Endothelial cell of umbilical vein (primary cell): ENCODE measurements at places on chromosomes 1 and 21. TPM values are rescaled to one million over a fixed set of nuclear protein-coding genes. Genes with fewer than 3 reads are reported as not detected.

DNA sequence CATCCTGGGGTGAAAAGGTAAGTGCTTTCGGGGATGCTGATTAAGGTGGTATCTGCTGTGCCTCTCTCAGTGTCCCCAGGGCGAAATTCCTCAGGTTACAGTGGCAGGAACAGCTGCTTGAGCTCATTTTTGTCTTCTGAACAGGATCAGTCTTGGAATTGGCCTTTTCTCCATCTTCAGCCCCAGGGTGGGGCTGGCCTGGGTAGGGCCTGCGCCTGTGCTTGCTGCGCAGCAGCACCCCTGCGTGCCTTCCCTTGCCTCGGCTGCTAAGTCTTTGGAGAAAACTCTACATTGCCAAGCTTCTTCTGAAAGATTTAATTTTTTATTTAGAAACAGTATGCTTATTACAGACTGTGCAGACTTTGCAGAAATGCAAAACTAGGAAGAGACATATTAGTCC is 41.7 kb downstream of the ADARB1 start:
- no peaks in the 10 kb centered on the region for H3K27me3 ChIP-seq
- no peak for DNase-seq
- no peak overlapping the region for H3K27ac ChIP-seq
- peaks cover 17% of the 10 kb centered on the region for H3K4me1 ChIP-seq
- no peak overlapping the region for H3K4me3 ChIP-seq

The AADACL3 gene
- total RNA-seq = not detected in 2 replicates

GRCh38 chr21:44967082-44968047 is 27.5 kb downstream of the SLX9 start:
- H3K27me3 ChIP-seq = no peaks in the 10 kb centered on the region
- no peak overlapping the region for H3K4me3 ChIP-seq
- peaks cover 26% of the 10 kb centered on the region for H3K4me1 ChIP-seq
- no peak for DNase-seq
- no peak overlapping the region for H3K27ac ChIP-seq
- H3K36me3 ChIP-seq = peaks cover 2% of the 10 kb centered on the region

DNA sequence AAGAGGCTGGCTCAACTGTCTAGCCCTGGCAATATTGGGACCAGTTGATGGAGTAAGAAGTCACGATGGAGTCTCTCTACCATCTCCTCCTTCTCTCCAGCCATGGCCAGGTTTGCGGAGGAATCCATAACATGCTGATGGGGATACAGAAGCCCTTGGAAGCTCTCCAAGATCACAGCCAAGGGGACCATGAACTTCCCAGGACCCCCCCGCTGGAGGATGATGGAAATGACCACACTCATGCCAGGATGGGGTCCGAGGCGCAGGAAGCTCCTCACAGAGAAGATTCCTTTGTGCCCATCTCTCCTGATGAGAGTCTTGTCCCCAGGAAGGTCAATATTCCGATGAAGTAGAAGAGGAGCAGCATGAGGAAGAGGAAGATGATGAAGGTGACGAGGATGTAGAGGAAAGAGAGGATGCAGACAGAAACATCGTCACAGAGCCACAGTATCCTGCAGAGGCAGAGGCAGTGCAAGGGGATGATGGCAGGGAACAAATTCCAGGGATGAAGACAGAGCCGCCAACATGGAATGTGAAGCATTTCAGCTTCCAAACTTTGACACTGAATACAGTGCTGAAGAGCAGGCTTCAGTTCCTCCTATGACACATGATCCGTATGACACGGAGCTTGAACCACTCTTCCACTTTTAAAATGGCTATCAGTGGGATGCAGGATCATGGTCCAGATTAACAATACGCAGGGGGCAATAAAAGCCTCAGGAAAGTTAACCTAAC is 57.9 kb upstream of the EDN2 start:
- DNase-seq = no peak
- peaks cover 5% of the 10 kb centered on the region for H3K4me1 ChIP-seq
- no peaks in the 10 kb centered on the region for H3K27me3 ChIP-seq
- H3K36me3 ChIP-seq = no peaks in the 10 kb centered on the region
- H3K4me3 ChIP-seq = no peak overlapping the region
- no peak overlapping the region for H3K27ac ChIP-seq

The ELF3 gene
- 0.09 and 0.29 TPM in 2 replicates for total RNA-seq

- no peaks in the 10 kb centered on the region for H3K27me3 ChIP-seq
- no peak for DNase-seq
- peaks cover 9% of the 10 kb centered on the region for H3K36me3 ChIP-seq
- peaks cover 24% of the 10 kb centered on the region for H3K4me1 ChIP-seq
- no peak overlapping the region for H3K4me3 ChIP-seq
- H3K27ac ChIP-seq = no peak overlapping the region
Observed at GRCh38 chr1:207861442-207862177, 49.3 kb downstream of the CD34 start.

The KIF21B gene
- total RNA-seq = 4.4 and 4.7 TPM in 2 replicates

The MMEL1 gene
- 1.1 and 1.6 TPM in 2 replicates for total RNA-seq

The TSNAX gene
- 26.3 and 26.4 TPM in 2 replicates for total RNA-seq

The TCHH gene
- total RNA-seq = not detected in 2 replicates

The TTC39A gene
- 1.2 and 1.7 TPM in 2 replicates for total RNA-seq

DNA sequence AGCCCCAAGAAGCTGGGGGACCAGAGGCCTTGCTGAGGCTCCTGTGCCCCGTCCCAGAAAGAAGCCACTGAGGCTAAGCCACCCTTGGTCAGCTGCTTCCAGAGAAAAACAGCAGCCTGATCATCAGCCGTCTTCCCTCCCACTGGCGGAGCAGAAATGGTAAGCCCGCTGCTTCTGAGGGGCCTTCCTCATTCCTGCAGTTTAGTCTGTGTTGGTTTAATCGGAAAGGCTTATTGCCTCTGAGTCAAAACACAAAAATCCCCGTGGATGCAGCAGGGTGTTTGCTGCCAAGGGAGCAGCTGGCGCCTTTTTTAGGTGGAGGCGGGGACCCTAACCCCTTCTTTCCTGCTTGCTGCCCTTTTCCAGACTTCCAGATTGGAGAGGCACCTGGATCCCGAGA is 33.9 kb downstream of the SPSB1 start:
- no peak overlapping the region for H3K27ac ChIP-seq
- DNase-seq = no peak
- no peaks in the 10 kb centered on the region for H3K27me3 ChIP-seq
- H3K4me1 ChIP-seq = no peaks in the 10 kb centered on the region

DNA sequence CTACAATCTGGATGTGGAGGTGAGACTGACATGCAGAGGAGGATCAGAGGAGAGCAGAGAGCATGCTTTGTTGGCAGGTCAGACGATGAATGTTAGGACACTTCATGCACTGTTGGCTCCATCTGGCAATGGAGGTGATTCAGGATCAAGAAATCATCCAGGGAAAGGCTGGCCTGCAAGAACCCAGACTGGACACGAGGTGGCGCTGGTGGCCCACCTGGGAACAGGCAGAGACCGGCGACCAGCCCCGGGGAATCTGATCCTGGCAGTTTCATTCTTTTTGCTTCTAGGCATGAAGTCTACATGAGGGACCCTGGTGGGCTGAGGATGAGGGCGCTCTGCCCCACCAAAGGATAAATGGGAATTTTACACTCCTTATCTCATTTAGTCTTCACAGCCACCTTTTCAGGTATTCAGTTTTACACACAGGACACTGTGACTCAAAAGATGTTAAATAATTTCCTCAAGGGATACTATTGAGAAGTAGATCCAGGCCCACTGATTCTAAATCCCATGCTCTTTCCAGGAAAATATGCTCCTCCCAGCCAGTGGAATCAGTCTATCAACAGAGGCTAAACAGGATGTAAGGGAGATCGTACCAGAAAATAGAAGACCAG is 26.2 kb upstream of the SCMH1 start:
- no peak overlapping the region for H3K4me3 ChIP-seq
- no peaks in the 10 kb centered on the region for H3K36me3 ChIP-seq
- peak; percentile 68 for DNase-seq
- no peak overlapping the region for H3K27ac ChIP-seq
- H3K27me3 ChIP-seq = no peaks in the 10 kb centered on the region

The CCDC30 gene
- 1.5 and 2.9 TPM in 2 replicates for total RNA-seq

GRCh38 chr1:102715150-102715549 is 393.2 kb downstream of the COL11A1 start:
- no peaks in the 10 kb centered on the region for H3K4me1 ChIP-seq
- no peak for DNase-seq
- no peaks in the 10 kb centered on the region for H3K36me3 ChIP-seq
- no peak overlapping the region for H3K4me3 ChIP-seq
- H3K27ac ChIP-seq = no peak overlapping the region

- no peaks in the 10 kb centered on the region for H3K4me1 ChIP-seq
- H3K27me3 ChIP-seq = no peaks in the 10 kb centered on the region
- no peak overlapping the region for H3K27ac ChIP-seq
- no peak for DNase-seq
- no peaks in the 10 kb centered on the region for H3K36me3 ChIP-seq
Observed at GRCh38 chr1:225476100-225476511, 48.3 kb upstream of the LBR start.
